ENCODE measurements at places on chromosomes 3 and 15.

DNA sequence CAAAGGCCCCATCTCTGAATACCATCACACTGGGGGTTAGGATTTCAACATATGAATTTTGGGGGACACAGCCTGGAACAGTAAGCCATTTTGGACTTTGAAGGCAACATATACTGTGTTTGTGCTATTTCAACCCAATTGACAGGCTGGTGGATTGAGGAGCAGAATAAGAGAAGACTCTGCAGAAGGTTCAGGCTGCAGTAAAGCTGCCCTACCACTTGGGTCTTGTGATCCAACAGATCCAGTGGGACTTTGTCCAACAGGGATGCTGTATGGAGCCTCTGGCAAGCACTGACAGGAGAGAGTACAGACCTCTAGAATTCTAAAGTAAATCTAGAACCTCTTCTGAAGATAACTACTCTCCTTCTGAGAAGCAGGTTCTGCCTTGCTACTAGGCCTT lies 1.1 kb upstream of the BCL2L10 start:
- no peak for DNase-seq

DNA sequence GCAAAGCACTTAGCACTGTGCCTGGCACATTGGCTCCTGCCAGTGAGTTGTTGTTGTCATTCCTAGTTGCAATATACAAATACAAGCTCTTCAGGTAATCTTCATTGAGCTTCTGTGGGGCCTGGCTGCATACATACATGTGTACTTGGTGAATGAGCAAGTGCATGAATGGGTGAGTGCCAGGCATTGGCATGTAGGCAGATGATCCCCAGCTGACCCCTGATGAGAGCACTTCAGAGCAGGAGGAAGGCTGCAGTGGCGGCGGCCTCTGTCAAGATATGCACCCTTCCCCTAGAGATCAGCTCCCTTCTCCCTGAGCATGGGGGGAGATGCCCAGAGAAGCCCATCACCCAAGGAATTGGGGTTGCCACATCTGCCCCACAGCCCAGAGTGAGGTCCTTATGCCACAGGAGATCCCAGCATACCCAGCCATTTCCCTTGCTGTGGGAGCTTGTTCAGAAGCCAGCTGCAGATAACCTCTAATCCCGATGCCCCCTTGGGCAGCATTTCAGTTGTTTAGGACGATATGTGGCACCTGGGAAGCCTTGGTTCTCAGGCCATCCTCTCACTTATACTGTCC lies 8.8 kb downstream of the CACNA2D3 start:
- DNase-seq, result no peak

GRCh38 chr3:143182866-143183664 lies 63.5 kb downstream of the CHST2 start:
- DNase-seq, result no peak

- no peak for DNase-seq
Measured at GRCh38 chr3:1506090-1506489, 413.3 kb downstream of the CNTN6 start.

DNA sequence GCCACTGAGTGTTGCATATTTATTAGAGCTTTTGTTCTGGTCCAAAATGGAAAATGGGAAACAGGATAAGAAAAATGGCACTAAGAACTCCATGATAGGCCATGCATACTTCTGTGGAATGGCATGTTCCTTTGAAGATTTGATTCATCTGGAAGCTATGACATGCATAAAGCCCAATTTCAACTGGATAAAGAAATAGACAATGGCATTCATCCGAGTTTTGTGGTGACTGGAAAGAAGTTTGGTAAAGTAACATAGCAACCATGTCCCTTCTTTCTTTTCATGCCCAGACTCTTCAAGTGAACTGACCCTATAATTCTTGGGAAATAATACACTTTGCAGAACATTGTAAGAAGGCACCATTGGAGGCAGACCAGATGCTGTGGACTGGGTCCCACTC lies 368.4 kb upstream of the IL12A start:
- DNase-seq, result no peak

GRCh38 chr3:179036226-179036625 lies 35.4 kb downstream of the ZMAT3 start:
- no peak for DNase-seq

- DNase-seq, result no peak
Measured at GRCh38 chr15:42375941-42376340, 16.6 kb downstream of the CAPN3 start.
